ENCODE measurements at places on chromosomes 3 and 15. TPM values are rescaled to one million over a fixed set of nuclear protein-coding genes. Genes with fewer than 3 reads are reported as not detected.

GRCh38 chr15:65275728-65276126 is 11.0 kb downstream of the PARP16 start:
- DNase-seq, result no peak

Gene SUCNR1
- not detected for polyA plus RNA-seq

- DNase-seq, result no peak
These were observed 15.8 kb downstream of the SOX2 start for GRCh38 chr3:181727341-181728032.

DNA sequence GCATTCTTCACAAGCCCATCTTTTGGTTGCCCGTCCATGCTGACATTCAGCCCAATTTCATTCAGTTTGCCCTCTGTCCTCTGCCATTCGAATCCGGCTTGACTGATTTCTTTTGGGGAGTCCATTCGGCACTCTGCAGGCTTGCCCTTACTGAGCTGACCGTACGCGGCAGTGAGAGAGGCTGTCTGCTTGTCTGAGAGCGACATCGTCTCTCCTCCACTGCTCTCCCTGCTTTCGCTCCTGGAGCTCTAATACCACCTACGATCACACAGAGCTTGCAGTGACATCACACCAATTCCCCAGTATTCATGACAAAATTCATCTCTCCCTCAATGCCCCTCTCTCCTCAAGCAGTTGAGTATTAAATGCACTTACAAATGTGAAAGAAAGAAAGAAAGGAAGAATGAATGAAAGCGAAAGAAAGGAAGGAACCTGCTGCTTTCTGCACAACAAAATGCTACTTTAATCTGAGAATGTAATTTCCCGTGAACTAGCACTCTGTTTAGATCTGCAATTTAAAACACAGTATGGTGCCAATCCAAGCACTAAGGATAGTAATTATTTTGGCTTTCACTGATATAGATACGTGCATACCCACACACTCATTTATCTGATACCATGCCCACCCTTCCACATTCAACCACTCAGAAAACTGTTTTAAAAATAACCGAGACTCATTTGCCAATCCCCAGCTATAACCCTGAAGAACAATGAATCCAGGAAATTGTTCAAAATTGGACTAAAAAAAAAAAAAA is 89.5 kb downstream of the DHX30 start:
- no peak for DNase-seq

Gene GRK7
- polyA plus RNA-seq, result not detected

Gene PLSCR5
- polyA plus RNA-seq, result not detected

GRCh38 chr3:162165346-162165745 is 668.7 kb downstream of the OTOL1 start:
- no peak for DNase-seq

- no peak for DNase-seq
These were observed 56.1 kb downstream of the SYN2 start for GRCh38 chr3:12060139-12060845.
